Naive thymus-derived CD4-positive, alpha-beta T cell (primary cell): ENCODE measurements at places on chromosomes 6 and 20.

GRCh38 chr6:111032484-111033140, 50.8 kb downstream of the RPF2 start:
- DNase-seq, result no peak

- DNase-seq, result no peak
Observed at GRCh38 chr20:13183005-13183404, 38.1 kb upstream of the ISM1 start.

- peak; percentile 27 for DNase-seq
Observed at GRCh38 chr20:13220194-13220903, 725 bp upstream of the ISM1 start.

- no peak for DNase-seq
Observed at GRCh38 chr20:47008842-47009518, 114.3 kb downstream of the EYA2 start.

DNA sequence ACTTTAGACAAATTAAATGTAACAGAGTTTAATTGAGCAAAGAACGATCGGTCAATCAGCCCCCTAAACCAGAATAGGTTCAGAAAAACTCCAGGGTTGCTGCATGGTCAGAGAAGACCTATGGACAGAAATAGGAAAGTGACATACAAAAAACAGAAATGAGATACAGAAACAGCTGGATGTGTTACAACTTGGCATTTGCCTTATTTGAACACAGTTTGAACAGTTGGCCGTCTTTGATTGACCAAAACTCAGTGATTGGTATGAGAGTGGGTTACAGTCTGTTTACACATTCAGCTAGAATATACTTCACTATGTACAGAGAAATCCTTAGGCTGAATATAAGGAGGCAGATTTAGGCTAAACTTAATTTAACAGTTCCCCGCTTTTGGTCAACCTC, 19.9 kb downstream of the SRSF6 start:
- no peak for DNase-seq

- no peak for DNase-seq
Observed at GRCh38 chr6:161984713-161985112, 710.9 kb upstream of the AGPAT4 start.

- DNase-seq, result no peak
Observed at GRCh38 chr6:40822619-40823018, 216.4 kb downstream of the UNC5CL start.

DNA sequence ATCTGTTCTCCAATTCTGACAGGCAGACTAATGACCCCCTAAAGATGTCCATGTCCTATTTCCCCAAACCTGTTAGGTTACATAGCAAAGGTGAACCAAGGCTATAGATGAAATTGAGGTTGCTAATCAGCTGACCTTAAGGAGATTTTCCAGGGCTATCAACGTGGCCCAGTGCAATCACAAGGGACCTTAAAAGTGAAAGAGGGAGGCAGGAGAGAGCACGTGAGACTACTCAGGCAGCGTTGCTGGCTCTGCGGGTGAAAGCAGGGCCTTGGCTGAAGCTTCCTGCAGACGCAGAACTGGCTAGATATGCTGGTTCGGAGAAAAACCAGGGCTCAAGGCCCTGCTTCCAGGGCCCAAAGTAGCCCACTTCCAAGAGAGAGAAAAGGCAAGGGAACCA, 78.7 kb downstream of the NCOA7 start:
- no peak for DNase-seq

- no peak for DNase-seq
Observed at GRCh38 chr20:4076033-4076432, 60.7 kb upstream of the RNF24 start.

DNA sequence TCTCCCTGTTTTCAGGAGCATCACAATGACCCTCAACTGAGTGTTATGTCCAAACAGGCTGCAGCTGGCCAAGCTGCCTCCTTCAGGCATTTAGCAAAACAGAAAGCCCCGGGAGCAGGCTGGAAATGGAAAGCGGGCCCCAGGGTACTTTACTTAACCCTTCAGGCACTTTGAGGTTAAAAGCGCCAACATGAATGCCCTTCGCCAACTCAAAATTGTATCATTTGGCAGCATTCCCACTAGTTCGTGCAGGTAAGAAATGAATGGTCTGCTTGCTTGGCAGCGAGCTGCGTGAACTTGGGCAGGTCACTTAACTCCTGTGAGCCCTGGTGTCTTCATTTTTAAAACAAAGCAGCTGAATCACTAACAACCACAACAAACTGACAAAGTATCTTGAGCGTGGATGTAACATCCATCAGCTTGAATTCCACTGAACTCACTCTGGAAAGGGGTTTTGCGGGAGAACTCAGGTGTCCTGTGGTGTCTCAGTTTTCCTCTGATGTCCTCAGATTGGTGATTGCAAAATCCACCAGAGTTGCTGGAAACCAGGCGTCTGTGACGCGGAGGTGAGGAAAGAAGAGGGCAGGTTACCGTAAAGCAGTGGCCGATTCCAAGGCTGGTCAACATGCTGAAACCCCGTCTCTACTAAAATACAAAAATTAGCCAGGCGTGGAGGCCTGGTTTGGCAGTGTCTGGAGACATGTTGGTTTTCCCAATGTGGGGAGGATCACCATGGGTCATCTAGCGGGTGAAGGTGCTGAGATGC, 118.8 kb upstream of the ZNF217 start:
- no peak for DNase-seq
